T-helper 22 cell (primary cell): ENCODE measurements at places on chromosomes 11 and 22.

DNA sequence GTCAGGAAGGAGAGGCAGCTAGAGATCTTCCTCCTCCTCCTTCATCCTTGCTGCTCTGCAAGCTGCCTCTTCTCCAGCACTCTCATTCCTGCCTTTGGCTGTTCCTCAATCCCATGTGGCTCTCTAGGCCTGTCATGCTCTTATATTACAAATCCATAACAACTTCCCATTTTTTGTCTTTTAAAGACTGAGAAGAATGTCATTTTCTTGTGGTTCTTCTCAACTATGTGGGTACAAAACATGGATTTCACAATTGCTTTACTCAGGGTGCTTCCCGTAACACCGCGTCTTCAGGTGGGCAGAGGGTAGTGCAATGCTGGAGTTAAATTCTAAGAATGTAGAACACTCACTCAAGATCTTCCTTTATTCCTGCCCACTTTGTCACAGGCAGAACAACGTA, 6.8 kb upstream of the CAT start:
- DNase-seq = no peak

GRCh38 chr11:43941257-43941994, 1.0 kb upstream of the C11orf96 start:
- no peak for DNase-seq

GRCh38 chr22:20256027-20256426, 12.1 kb downstream of the RTN4R start:
- no peak for DNase-seq

DNA sequence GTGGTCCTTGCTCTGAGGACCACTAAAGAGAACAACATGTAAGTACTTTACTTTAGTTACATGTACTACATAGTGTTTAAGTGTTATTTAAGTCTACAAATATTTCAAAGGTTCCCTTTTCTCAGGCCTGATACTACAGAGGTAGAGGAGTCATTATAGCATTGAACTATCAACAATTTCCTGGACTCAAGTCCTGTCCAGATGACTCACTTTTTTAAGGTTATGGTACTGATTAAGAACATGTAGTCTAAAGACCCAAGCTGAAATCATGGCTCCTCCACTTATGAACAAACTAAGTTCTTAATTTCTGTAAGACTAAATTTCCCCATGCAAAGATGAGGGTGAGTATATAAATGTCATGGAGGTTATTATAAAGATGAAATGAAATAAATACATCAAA, 74.7 kb downstream of the NARS2 start:
- no peak for DNase-seq

GRCh38 chr11:103499710-103500340, 390.6 kb downstream of the DYNC2H1 start:
- DNase-seq = no peak
